Tibial nerve (tissue), 4 donors: ENCODE measurements at places on chromosomes 16 and 17. TPM values are rescaled to one million over a fixed set of nuclear protein-coding genes. Genes with fewer than 3 reads are reported as not detected.
A peak's percentile ranks its signal among the peaks of the same experiment; 100 is the strongest.

- no peaks in the 10 kb centered on the region for H3K27me3 ChIP-seq
- H3K4me1 ChIP-seq = peaks cover 19% of the 10 kb centered on the region
- H3K4me3 ChIP-seq = peak overlapping the region; percentile 66
- peak overlapping the region; percentile 92 for H3K27ac ChIP-seq
- H3K36me3 ChIP-seq = peaks cover 14% of the 10 kb centered on the region
These were observed 1.2 kb downstream of the TRIM65 start for GRCh38 chr17:75895370-75896155.

DNA sequence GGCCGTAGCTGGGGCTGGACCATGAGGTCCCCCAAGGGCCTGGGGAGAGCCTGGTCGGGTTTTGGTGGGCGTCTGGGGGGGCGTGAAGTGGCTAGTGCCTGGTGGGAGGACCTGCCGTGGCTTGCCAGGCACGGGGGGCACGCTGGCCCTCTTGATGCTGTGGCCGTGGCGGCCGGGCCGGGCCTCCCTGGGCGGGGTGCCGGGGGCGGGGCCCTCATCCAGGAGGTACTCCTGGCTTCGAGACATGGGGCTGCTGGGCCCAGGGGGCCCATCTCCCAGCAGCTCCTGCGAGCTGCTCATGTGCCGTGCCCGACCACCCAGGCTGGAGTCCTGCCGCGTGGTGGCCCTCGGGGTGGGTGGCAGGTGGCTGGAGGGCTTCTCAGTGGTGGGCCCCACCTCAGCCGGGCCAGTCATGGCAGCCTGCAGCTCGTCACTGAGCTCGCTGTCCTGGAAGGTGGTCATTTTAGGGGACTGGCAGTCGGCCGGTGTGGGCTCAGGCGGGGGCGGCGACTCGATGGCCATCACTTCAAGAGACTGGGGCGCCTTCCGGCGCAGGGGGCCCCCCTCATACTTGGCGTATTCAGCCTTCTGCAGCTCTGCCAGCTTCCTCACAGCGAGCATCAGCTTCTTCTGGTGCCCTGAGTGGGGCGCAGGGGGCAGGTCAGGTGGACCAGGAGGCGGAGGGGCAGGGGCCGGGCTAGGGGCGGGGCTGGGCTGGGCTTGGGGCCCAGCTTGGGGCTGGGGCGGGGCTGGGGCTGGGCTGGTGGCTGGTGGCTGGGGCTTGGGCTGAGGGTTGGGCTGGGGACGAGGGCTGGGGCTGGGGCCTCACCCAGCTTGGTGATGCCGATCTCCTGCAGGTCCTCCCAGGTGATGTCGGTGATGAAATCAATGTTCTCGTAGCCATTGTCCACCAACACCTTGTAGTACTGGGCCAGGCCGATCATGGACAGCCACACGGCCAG lies 15.2 kb downstream of the CASKIN1 start:
- H3K27ac ChIP-seq = no peak overlapping the region
- DNase-seq = no peak
- H3K4me3 ChIP-seq = no peak overlapping the region
- H3K27me3 ChIP-seq = no peaks in the 10 kb centered on the region

GRCh38 chr16:58679763-58680162 lies 4.8 kb downstream of the SLC38A7 start:
- no peaks in the 10 kb centered on the region for H3K36me3 ChIP-seq
- H3K27me3 ChIP-seq = no peaks in the 10 kb centered on the region
- H3K4me3 ChIP-seq = no peak overlapping the region
- no peak overlapping the region for H3K27ac ChIP-seq
- no peak for DNase-seq
- H3K4me1 ChIP-seq = peaks cover under 1% of the 10 kb centered on the region

- H3K36me3 ChIP-seq = no peaks in the 10 kb centered on the region
- H3K4me3 ChIP-seq = no peak overlapping the region
- no peak overlapping the region for H3K27ac ChIP-seq
- no peak for DNase-seq
- H3K27me3 ChIP-seq = no peaks in the 10 kb centered on the region
- H3K4me1 ChIP-seq = no peaks in the 10 kb centered on the region
These were observed 18.1 kb downstream of the KCNJ2 start for GRCh38 chr17:70187383-70187782.

Gene CLEC3A
- not detected for total RNA-seq

- H3K4me1 ChIP-seq = peaks cover 26% of the 10 kb centered on the region
- H3K36me3 ChIP-seq = no peaks in the 10 kb centered on the region
- DNase-seq = no peak
These were observed 16.5 kb upstream of the MRPS23 start for GRCh38 chr17:57866319-57866718.
